Cardiac fibroblast (primary cell): ENCODE measurements at places on chromosomes 6 and 20.

- DNase-seq: no peak
Measured at GRCh38 chr6:155635416-155635815, 179.8 kb upstream of the NOX3 start.

DNA sequence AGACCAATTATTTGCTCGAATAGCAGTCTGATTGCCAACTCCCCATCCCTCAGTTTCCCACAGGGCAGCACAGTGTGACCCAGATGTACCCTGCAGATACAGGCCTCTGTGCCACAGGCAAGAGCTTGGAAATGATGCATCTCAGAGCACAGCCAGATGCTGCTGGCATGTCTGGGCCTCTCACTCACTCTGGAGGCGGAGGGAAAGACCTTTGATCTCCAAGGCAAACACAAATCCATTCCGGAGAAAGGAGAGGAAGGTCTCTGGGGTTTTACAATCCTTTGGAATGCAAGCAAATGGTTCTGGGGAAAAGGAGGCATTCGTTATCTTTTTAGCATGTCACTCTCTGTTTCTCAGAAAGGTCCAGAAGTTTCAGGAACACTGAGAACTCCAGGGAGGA lies 74.2 kb downstream of the RIOK1 start:
- DNase-seq: no peak

DNA sequence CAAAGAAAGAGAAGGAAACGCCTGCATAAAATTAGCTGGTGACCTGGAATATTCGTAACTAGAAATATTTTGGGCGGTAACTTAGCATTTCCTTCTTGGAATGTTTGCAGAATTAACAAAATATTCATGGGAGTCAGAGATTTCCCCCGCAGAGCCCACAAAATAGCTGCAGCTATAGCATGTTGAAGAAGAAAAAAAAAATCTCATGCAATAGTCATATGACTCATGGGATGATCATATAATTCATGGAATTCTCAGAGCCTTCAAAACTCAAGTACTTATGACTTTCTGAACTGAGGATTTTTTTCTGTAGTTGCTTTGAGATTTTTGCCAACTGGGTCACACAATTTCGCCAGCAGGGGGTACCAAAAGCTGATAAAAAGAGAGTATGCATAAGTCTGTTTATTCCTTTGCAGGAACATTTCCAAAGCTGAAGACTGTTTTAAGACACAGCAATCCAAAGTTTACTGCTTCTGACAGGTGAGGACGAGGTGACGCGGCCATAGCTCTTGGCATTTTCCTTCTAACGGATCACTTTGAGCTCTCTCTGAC lies 586.0 kb upstream of the CHD6 start:
- peak; percentile 0 for DNase-seq

GRCh38 chr6:17653198-17653882 lies 53.2 kb downstream of the FAM8A1 start:
- no peak for DNase-seq
